NCI-H748 treated with DMSO at 0.1 percent for 48 hours (cell line): ENCODE measurements at places on chromosomes 6 and 20.

DNA sequence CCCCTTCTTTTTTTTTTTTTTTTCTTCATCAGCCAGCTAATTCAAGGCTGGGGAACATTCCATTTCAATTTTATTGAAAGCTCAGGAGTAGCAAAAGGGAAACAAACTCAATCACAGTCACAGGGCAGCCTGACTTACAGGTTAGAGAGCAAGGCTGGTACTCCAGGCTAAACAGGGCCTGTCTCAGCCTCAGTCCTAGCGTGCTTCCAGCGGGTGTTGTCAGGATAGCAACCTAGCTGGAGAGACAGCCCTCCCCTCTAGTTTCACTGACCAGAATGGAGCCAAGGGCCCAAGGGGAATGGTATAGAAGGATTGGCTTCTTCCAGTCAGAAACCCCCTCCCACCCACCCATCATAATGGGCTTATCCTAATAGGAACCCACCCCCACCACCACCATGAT lies 132.9 kb downstream of the PXDC1 start:
- DNase-seq, result no peak

- no peak for DNase-seq
Measured at GRCh38 chr20:17635332-17636244, 46.5 kb downstream of the RRBP1 start.

GRCh38 chr20:46357030-46357514 lies 48.8 kb upstream of the CDH22 start:
- no peak for DNase-seq

GRCh38 chr20:31704225-31705119 lies 18.2 kb downstream of the BCL2L1 start:
- no peak for DNase-seq

DNA sequence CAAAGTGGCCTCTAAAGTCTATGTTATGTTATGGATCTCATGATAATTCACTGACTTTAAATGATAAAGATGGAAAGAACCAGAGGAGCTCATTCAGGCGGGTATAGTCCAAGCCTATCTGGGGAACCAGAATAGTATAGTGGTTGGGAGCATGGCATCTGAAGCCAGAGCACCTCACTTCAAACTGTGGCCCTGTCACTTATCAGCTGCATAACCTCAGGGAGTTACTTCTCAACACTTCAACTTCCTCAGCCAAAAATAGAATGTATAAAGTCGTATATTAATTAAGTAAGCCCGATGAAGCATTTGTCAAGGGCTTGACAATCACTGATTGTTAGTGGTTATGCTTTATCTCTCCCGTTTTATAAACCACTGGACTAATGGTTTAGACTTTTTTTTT lies 112.7 kb downstream of the RTN4IP1 start:
- no peak for DNase-seq

GRCh38 chr6:132058975-132059374 lies 107.8 kb upstream of the CCN2 start:
- DNase-seq, result no peak

DNA sequence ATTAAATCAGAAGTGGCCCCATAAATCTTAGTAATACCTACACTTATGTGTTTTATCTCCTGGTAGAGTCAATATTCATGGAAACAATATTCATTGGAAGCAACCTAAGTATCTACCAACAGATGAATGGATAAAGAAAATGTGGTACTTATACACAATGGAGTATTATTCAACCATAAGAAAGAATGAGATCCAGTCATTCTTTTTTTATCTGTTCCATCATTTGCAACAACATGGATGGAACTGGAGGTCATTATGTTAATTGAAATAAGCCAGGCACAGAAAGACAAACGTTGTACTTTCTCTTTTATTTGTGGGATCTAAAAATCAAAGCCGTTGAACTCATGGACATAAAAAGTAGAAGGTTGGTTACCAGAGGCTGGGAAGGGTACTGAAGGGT lies 268.5 kb downstream of the ZFAND3 start:
- no peak for DNase-seq

DNA sequence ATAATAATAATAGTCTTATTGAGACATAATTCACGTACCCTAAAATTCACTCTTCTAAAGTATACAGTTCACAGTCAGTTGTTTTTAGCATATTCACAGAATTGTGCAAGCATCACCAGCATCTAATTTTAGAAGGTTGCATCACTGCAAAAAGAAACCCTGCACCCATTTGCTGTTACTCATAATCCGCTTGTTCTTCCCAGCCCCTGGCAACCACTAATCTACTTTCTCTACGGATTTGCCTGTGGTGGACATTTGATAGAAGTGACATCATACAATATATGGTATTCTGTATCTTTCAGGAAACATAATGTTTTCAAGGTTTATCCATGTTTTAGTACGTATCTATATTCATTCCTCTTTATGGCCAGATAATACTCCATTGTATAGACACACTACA lies 41.5 kb upstream of the FAM184A start:
- no peak for DNase-seq

DNA sequence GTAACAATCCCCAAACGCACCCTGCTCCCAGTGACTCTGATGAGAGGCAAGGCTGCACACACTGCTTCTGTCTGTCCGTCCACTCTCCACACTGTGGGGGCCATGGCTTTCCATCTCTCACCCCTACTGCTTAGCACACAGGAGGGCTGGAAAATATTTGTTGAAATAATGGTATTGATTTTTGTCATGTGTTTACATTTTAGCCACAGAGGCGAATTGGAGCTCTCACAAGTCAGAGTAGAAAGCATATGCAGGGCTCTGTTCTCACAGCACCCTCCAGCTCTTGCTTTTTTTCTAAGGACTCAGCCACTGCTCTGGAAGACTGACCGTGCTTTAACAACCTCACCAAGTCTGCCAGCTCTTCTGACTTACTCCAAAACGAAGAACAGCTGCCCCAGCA lies 273.8 kb downstream of the GMDS start:
- DNase-seq, result no peak

- no peak for DNase-seq
Measured at GRCh38 chr6:126107475-126108166, 121.3 kb downstream of the TRMT11 start.

DNA sequence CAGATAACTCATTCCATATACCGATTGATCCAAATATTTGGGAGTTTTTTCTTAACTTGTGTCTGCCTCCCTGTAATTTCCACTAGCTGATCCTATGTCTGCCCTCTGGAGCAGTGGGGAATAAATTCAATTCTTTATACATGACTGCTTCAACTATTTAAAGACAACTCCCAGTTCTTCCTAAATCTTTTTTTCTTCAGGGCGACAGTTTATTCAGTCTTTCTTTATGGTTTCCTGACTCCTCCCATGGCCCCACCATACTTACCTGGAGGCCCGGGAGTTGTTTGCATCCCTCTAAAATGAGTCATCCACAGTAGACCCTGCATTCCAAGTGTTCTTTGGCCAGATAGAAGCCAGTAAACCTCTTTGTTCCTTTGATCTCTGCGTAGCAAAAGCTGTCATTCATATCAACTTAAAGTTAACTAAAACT lies 73.6 kb downstream of the LCA5 start:
- no peak for DNase-seq

DNA sequence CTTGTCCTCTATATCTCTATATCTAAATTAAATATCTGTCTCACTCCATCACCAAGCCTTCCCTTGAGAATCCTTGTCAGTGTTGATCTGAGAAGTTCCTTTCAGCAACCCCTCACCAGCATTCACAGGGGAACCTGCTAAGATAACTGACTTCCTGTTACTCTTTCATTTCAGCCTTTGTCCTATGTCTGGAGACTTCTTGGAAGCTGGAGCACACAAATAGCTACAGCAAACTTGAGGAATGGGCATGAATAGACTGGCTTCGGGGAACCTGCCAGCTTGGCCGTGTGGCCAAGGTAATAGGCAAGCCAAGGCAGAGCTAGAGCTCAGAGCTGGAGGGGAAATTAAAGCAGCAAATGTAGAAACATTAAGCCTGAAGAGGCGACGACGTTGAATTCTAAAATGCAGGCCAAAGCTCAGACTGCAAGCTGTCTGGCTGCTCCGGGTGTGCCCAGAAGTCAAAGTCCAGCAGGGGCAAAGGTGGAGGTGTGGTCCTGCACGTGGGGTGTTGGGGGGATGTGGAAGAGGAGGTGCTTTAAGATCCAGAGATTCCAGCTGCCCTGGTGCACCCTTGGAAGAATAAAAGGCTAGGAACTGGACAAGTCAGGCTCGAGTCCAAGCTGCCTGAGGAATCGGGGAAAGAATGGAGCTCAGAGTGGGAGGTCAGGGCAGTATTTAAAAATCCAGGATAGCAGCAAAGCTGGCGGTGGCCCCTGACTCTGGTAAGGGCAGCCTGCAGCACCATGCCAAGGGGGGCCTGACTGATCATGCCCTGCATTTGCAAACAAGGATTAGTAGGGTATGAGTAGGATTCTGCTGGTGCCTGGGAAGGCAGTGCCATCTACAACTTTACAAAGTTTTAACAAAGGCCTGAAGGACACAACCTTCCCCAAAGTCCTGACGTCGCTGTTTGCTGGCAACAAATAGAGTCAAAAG lies 185.0 kb upstream of the SGK1 start:
- no peak for DNase-seq

DNA sequence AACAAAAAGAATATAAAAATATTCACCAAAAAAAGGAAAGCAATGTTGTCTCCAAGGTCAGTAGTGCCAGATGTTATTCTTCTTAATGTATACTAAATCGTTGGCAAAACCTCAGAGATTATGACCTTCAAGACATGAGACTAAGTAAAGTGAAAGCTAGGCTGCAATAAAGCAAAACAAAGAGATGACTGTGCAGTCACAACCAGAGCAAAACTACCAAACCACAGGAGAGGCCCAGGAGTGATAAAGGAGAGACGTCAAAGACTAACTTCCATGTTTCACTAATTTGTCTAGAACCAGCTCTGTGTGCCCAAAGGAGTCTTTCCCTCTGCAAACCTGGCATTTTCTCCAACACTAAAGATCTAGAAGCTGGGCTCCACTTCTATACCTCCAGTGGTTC lies 155.9 kb upstream of the POU3F2 start:
- no peak for DNase-seq

DNA sequence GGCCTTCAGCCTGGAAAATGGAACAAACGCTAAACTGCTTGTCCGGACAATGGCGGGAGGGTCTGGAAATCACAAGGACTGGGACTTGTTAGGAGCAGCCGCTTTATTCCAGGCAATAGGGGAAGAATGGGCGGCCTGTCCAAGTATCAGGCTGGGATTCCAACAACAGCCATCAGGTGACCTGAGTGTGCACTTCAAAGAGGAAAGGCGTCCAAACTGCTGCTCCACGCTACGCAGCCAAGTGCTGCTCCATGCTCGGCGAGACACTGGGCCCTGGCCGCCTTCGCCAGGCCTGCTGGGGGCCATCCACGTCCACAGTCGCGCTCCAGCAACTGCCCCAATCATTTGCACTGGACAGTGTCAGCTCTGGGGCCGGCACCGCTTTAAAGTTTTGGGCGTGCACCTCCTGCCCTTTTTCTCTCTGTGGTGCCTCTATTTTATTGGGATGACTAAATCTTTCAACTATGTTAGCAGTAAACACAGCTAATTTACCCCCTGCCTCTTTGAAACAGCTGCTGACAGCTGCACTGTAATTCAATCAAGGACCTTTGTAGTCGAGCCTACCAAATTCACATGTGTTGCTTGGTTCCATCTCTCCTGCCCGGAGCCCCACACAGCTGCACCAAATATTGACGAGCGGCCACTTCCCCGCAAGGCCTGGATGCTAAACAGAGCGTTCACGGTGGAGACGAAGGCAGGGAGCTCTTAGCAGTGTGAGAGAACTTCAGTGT lies 98.3 kb downstream of the BMP7 start:
- DNase-seq, result no peak

GRCh38 chr20:12030470-12030869 lies 112.8 kb downstream of the BTBD3 start:
- peak; percentile 78 for DNase-seq

- no peak for DNase-seq
Measured at GRCh38 chr6:137044366-137045221, at the start of gene IL20RA. Gene IL20RA (minus strand): TSS chr6:137044965. CDS start chr6:137044728, 237 bp downstream.

GRCh38 chr6:72078096-72078495 lies 191.7 kb downstream of the RIMS1 start:
- no peak for DNase-seq

DNA sequence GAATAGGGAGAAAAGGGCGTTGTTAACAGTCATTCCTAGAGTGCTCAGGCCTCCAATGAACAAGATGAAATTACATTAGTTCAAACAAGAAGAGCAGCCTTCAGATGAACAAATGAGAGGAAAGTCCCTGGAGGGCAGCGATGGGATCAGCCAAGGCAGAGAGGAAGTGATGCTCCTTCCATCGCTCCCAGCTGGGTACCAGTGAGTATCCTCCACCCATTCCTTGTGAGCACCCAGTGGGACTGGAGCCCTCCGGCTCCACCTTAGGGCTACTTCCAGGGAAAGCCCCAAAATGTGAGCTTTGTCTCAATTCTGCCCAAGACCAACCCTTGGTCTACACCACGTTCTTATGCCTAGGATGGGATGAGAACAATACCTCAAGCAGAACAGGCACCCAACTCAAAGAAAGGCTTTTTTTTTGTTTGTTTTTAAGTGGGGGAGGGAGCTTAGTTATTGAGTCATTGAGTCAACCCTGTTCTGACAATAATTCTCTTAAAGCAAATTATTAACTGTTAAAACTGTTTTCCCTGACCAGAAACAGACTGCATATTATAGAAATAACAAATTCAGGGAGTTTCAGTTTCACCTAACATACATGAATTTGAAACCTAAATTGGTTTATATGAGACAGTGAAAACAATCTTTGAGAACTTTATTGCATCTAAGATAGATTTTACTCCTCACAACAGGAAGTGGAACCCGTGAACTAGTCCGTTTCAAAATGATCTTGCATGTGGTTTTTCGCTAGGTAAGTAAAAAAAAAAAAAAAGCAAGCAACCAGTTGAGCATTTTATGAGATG lies 106.9 kb downstream of the IPCEF1 start:
- DNase-seq, result no peak

- no peak for DNase-seq
Measured at GRCh38 chr6:149440735-149441671, 40.9 kb downstream of the SUMO4 start.

DNA sequence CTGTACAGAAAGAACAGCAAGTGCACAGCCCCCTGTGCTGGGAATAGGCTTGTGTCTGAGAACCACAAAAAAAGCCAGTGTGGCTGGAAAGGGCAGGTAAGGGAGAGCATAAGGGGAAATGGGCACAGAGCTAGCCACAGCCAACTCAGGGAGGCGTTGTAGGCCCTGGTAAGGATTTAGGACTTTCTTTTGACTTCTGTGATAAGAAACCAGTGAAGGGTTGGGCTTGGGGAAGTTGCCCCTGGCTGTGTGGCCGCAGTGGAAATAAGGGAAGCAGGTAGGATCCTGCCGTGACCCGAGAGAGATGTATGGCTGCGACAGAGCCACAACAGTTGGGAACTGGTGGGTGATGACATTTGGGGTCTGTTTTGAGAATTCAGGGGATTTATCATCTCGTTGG lies 30.0 kb upstream of the PHACTR2 start:
- DNase-seq, result no peak

GRCh38 chr6:11324453-11325015 lies 92.1 kb upstream of the NEDD9 start:
- no peak for DNase-seq

- no peak for DNase-seq
Measured at GRCh38 chr20:36400909-36401735, 95.0 kb downstream of the DLGAP4 start.
